Stimulated activated CD4-positive, alpha-beta T cell treated with anti-CD3 and anti-CD28 coated beads, Interleukin-12 subunit alpha, Interleukin-12 subunit beta, amount 100 ng/mL, for 24 hours (primary cell): ENCODE measurements at places on chromosomes 12 and 14.

DNA sequence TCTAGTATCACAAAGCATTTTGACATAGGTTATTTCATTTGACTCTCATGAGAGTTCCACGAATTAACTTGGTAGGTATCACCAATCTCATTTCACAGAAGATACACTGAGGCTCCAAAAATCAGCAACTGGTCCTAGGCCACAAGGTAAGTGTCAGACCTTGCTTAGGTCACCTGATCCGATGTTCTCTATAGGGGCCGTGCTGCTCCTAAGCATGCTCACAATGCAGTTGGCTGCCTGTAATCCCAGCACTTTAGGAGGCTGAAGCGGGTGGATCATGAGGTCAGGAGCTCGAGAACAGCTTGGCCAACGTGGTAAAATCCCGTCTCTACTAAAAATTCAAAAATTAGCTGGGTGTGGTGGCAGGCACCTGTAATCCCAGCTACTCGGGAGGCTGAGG is 78.7 kb upstream of the FOXN3 start:
- no peak for DNase-seq

DNA sequence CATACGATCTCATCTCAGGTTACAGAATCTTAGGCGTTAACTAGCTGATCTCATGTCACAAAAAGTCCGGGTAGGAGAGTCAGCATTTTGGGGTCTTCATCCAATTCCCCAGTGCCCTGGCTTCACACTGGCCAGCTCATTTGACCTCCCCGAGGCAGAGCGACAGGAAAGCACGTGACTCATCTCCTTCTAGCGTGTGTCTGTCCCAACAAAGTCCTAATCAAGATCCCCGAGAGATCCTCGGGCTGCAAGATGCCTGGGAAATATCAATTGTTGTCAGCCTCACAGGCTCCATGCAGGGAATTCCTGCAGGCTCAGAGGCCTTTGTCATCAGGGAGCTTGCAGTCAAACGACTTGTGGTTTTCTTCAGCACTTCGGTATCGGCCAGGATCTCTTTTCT is 57.5 kb downstream of the ZNF664 start:
- no peak for DNase-seq

DNA sequence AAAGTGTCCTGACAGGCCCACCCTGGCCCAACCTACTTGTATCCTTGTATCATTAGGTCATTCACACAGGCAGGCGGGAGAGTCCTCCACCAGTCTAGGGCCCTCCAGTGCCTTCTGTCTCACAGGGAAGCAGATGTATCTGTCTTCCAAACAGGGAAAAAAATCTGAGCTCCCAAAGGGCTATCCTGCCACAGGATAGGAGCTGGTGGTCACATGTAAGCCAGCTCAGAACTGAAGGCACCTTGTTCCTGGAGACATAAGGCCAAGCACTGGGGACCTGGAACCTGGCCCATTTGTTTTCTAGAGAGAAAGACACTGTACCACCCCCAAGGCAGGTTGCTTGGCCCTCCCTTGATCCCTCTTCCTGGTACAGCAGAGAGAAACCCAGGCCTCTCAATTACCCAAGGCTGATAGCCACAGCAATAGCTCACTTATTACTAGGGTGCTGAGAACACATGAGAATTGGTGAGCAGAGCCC is 19.4 kb upstream of the PLEKHH1 start:
- DNase-seq = no peak

DNA sequence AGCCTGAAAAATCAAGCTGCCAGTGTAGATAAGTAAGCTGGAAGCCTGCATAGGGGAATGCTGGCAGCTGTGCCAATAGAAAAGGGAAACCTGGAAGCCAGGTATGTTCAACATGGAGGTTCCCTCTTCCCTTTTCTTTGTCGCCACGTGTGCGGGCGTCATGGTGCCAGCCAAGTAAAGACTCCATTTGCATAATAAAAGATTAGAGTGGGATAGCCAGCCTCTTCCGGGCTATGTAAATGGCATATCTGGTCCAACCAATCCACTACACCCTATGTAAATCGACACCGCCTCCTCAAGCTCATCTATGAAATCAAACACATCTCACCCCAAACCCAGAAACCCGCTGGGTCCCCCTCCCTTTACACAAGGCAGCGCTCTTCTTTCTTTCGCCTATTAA is 5.6 kb upstream of the ADGRD1 start:
- DNase-seq = no peak

GRCh38 chr12:125149160-125150108 is 84.2 kb downstream of the AACS start:
- no peak for DNase-seq

DNA sequence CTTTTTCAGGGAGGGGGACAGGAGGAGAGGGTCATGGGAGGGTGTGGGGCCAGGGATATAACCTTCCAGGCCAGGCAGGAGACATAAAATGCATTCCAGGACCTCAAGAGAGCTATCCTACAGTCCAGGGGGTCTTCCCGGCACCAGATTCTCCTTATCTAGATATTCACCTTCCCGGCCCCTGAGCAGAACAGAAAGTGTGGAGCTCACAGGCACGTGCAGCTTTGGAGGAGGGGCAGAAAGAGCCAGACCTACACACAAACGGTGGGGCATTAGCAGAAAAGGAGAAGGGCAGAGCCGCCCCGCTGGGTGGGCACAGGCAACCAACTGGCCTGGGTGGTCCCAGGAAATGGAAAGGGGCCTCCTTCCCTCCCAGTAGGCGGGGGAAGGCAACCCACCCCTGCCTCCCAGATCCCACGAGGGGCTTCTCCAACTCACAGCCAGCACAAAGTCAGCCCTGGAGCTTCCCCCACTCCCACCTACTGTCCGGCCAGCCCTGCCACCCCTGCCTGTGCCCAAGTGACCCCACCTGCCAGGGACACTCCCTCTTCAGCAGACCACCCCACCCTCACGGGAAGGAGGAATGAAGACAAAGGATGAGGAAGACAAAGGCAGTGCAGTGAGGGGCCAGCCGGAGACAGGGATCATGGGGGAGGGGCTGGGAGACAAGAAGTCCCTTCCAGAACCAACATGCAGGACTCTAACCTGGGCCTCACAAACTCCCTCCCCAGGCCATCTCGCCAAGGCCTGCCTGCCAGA is 33.3 kb downstream of the CCDC85C start:
- DNase-seq = no peak

GRCh38 chr14:89058697-89059096 is 234.2 kb downstream of the TTC8 start:
- no peak for DNase-seq

GRCh38 chr12:8127138-8127537 is 3.7 kb downstream of the CLEC4A start:
- DNase-seq = no peak

GRCh38 chr14:72849222-72849621 is 44.7 kb downstream of the DPF3 start:
- no peak for DNase-seq

GRCh38 chr12:62520361-62520760 is 53.7 kb downstream of the MON2 start:
- no peak for DNase-seq

GRCh38 chr12:62916632-62917425 is 18.1 kb downstream of the PPM1H start:
- DNase-seq = no peak
